ENCODE measurements at places on chromosomes 3 and 15. TPM values are rescaled to one million over a fixed set of nuclear protein-coding genes. Genes with fewer than 3 reads are reported as not detected.

DNA sequence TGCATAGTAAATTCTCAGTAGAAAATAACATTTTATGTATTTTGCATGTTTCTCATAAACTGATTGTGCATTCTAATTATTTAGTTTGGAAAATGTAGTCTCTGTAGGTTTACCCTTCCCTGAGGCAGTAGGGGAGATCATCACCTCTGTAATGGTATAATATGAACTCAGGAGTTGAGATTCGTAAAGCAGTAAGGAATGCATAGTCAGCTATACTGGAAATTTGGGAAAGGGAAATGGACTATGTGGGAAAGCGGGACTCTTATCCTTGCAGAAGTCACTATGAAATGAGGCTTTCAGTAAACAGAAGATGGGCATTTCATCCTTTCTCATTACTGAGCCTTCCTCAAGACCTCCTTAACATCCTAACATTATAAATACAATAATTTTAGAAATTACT, 261.9 kb upstream of the CTDSPL start:
- DNase-seq, result no peak

GRCh38 chr15:58398643-58399042, 33.1 kb upstream of the LIPC start:
- DNase-seq, result no peak

GRCh38 chr3:51961602-51962569, 5.4 kb downstream of the PCBP4 start:
- DNase-seq, result no peak

DNA sequence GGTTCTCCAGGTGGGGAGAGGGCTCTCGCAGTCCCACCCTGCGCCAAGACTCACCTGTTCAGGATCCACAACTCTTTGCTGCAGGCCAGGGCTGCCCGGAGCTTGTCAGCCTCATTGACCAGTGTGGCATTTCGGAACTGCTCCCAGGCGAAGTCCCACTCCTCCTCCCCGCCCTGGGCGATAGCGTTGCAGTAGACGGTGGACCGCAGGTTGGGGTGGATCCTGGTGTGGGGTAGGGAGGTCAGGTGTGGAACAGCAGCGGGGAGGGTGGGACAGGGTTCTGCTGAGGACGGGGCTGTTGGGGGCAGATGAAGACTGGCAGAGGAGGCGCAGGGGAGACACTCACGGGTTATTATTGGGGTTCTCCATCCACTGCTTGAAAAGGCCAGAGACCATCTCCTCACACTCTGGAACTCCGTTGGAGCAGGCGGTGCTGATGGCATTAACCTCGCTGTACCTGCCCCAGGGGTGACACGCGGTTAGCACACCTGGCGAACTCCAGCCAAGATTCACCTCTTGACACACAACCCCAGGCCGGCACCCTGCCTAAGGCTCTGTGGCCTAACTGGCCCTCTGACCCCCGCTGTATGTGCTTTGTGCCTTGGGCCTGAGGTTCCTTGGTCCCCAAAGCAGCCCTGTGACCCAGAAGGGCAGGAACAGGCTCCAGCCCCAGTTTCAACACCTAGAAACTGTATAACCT, 16.1 kb downstream of the MESP2 start:
- no peak for DNase-seq

GABRB3 gene
- 124 TPM for total RNA-seq

CLEC3B gene
- 26.0 TPM for total RNA-seq

- no peak for DNase-seq
Observed at GRCh38 chr3:65829228-65829627, 209.5 kb downstream of the MAGI1 start.

DNA sequence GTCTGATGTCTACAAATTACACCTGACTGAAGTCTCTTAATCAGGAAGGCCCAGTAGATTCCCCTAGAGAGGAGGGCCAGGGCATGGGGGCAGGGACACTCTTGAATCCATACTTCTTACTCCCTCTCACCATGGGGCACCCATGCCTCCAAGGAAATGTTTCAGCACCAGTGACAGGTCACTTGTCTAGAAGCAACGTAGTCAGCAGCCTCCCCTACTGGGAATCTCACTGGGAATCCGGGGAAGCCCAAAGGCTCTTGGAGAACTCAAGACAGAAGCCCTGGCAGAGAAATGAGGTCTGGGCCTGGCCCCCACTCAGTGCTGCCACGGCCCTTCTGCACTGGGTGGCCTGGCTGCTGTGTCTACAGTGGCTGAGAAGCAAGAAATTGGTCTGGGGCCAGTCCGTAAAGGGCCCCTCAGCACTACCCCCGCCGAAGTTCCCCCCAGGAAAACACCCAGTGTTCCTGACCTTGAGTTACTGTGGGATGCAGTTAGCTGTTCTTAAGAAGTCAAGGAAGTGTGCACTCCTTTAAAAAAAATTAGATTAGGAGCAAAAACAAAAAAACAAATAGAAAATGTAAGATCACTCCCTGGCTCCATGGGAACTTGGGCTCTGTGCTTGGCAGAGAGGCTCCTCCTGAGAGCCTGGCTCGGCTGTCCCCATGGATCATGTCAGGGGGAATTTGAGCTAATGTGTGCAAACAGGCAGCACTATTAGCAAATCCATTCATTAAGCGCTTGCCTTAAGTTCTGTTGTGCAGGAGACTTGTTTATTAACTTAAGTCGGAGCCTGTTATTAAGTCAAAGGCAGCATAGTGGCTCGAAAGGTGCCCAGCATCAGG, 5.4 kb upstream of the LINGO1 start:
- DNase-seq, result no peak

- DNase-seq, result no peak
Observed at GRCh38 chr3:149282836-149283235, 50.6 kb downstream of the TM4SF18 start.

GRCh38 chr15:57109005-57109404, 190.6 kb downstream of the TCF12 start:
- DNase-seq, result no peak

GPR87 gene
- total RNA-seq, result not detected

DNA sequence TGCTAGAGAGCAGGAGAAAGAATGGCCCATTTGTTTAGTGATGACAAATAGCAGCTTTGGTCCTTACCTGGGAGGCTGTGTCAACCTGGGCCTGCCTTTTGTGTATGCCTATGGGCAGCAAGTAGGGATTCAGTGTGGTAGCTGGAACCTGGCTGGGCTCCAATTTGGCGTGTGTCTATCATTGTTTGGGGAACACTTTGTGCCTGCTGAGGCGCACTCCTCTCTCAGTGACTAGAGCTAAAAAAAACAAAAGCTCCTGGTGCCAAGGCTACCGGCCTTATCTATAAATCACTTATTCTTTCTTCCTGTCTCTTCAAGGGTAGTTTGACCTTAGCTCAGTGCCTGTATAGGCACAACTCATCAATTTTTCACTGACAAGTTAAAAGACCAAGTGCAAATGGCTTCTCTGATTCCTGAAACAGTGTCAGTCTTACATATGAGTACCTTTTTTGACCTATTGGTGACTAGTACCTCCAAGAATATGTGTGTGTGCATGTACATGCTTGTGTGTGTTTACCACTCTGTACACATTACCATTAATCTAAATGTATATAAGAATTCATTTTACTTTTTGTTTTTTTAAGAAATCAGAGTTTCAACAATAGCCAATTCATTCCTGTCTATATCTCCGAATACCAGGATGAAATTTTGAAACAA, 54.6 kb downstream of the GMNC start:
- DNase-seq, result no peak

- DNase-seq, result no peak
Observed at GRCh38 chr3:178699810-178700209, 163.6 kb downstream of the KCNMB2 start.

DNA sequence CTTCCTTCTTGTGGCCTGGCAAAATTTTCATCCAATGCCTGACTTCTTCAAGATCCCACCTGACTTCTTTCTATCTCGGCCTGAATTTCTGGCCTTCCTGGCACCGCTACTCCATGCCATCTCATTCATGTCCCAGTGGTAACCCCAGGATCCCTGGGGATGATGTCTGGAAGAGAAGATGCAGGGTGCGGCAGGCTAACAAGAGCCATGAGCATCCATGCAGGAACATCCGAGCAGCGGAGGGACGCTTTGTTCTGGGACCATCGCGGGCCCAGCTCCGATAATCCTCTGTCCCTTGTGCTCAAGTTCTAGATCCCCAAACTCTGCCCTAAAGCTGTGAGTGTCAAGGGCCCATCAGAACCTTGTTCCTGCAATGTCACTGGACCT, 10.9 kb downstream of the MYL3 start:
- DNase-seq, result no peak

GRCh38 chr3:85821130-85821756, 862.5 kb downstream of the CADM2 start:
- no peak for DNase-seq

SLC28A1 gene
- total RNA-seq, result not detected

GRCh38 chr3:27060336-27060735, 308.8 kb downstream of the NEK10 start:
- no peak for DNase-seq

GRCh38 chr15:43446344-43446743, 46.6 kb downstream of the TP53BP1 start:
- no peak for DNase-seq

FRMD5 gene
- total RNA-seq, result 29.2 TPM

PRR23E gene
- not detected for total RNA-seq

DNA sequence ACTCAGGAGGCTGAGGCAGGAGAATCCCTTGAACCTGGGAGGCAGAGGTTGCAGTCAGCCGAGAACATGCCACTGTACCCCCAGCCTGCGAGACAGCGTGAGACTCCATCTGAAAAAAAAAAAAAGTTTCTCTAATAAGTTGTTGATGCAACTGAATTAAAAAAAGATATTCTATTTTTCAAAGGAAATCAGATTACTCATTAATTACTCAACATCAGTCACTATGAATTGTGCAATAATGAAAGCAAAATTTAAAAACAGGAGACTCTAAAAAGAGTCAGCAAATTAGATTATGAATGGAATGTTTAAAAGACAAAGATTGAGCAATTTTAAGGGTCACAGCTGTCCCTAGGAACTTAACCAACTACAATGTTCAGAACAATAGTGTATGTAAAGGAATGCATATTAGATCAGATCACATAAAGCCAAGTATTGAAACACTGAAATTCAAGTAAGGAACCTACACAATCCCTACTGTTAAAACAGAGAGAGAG, 60.2 kb upstream of the SLC4A7 start:
- DNase-seq, result no peak

- DNase-seq, result no peak
Observed at GRCh38 chr15:66089049-66089448, 164.5 kb downstream of the MEGF11 start.

- no peak for DNase-seq
Observed at GRCh38 chr3:163562625-163563024, 1515.7 kb downstream of the SI start.

Measured in occipital lobe (tissue), 3 donors.